ENCODE measurements at places on chromosomes 16 and 17.

- no peak for DNase-seq
These were observed 29.8 kb upstream of the USP43 start for GRCh38 chr17:9615486-9615885.

DNA sequence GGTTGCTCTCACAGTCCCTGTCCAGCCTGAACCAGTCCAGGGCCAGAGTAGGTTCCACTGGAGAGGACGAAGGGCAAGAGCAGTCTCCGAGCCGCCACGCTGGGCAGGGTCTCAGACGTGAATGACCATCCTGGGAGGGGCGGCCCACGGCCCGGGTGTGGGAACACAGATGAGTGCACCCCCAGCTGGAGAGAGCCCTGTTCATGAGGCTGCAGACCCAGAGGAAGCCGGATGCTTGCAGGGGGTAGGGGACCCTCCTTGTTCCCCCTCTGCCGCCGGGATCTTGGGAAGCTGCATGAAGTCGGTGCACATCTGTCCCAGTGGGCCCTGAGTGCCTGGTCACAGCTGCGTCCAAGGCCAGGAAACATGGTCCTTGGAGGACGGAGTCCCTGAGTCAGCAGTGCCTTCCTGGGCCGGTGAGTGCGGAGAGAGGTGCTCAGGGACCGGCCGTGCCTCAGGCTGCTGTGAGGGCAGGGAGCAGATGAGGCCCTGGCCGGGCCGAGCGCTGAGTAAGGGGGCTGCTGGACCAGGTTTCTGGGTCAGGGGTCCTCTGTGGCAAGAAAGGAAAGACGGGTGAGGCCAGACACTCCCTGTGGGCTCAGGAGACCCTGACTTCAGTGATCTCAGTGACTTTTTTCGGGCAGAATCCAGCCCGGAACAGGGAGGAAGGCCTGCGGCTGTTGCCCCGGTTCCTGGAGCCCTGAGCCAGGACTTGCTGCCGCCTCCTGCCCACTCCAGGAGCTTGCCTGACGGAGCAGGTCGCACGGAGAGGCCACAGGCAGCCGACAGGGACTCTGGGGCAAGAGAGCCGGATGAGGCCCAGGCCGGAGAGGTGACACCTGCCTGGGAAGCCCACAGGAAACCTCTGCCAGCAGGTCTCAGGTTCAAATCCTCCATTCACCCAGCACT, 45.8 kb downstream of the ACTG1 start:
- DNase-seq = no peak

- no peak for DNase-seq
These were observed 26.7 kb downstream of the DNASE1 start for GRCh38 chr16:3681206-3681605.

DNA sequence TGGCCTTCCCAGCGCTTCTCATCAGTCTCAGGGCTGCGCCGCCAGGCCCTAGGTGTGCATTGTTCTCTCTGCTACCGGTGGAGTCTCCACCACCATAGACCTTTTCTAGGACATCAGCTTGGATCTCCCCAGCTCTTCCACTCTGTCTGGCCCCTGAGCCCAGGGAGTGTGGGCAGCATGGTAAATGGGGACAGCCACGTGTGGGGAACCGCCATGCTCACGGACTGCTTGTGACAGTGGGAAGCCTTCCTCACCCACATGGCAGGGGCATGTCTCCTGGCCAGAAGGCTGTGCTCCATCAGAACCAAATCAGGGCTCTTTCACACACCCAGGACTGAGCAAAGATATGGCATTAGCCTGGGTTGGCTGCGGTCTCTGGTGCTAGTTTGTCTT, 51.3 kb downstream of the TNFRSF13B start:
- DNase-seq = no peak

DNA sequence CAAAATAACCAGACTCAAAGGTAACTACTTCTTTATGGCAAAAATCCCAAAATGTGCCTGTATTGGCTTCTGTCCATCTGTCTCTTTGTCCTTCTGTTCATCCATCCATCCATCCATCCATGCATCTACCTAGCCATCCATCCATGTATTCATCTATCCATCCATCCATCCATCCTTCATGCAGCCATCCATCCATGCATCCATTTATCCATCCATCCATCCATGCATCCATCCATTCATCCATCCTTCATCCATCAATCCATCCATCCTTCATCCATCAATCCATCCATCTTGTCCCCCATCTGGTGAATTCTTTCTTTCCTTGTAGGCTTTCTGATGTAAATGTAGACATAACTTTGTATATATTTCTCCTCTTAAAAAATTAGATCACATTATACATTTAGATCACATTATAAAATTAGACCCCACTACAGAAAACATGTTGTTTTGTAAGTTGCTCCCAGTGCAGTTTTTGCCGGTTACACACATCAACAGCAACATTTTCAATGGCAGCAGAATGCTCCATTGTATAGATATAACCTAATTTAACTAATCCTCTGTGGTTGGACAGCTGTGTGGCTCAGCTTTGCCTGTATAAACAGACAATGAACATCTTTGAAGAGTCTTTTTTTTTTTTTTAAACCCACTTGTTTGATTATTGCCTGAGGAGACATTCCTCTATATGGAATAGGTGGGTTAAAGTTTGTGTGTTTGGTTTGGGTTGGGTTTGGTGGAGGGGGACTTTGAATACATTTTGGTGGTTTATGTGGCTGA, 72.0 kb downstream of the MSI2 start:
- no peak for DNase-seq

GRCh38 chr16:50530277-50531236, 17.6 kb upstream of the NKD1 start:
- no peak for DNase-seq

- no peak for DNase-seq
These were observed 482.8 kb downstream of the SOX9 start for GRCh38 chr17:72603420-72604242.

DNA sequence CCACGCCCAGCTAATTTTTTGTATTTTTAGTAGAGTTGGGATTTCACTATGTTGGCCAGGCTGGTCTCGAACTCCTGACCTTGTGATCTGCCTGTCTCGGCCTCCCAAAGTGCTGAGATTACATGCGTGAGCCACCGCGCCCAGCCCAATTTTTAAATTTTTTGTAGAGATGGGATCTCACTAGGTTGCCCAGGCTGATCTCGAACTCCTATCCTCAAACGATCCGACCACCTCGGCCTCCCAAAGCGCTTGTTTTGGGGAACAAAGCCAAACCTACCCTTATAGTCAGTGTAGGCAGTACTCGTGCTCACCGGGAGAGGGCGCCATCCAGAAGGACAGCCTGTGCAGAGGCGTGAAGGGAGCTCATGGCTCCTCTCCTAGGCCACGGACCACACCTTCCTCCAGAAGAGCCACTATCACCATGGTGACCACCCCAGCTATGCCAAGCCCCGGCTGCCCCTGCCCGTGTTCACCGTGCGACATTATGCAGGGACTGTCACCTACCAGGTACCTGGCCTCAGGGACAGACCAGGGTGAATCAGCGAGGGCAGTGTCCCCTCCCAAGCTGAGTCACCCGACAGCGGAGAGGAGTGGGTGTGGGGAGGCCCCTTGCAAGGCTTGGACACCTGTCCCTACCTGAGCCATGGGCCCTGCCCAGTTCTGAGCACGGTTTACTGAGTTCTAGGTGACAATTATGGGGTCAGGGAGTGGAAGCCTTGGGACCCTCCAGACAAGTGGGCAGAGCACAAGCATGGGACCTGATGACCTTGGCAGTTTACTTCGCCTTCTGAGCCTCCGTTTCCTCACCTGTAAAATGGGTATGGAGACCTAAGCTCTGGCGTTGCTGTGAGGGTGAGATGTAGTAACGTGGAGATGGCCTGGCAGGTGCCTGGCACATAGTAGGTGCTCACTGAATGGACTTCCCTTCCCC, 13.7 kb downstream of the MYO15B start:
- peak; percentile 85 for DNase-seq

- no peak for DNase-seq
These were observed 76.3 kb upstream of the HNF1B start for GRCh38 chr17:37820995-37821713.

DNA sequence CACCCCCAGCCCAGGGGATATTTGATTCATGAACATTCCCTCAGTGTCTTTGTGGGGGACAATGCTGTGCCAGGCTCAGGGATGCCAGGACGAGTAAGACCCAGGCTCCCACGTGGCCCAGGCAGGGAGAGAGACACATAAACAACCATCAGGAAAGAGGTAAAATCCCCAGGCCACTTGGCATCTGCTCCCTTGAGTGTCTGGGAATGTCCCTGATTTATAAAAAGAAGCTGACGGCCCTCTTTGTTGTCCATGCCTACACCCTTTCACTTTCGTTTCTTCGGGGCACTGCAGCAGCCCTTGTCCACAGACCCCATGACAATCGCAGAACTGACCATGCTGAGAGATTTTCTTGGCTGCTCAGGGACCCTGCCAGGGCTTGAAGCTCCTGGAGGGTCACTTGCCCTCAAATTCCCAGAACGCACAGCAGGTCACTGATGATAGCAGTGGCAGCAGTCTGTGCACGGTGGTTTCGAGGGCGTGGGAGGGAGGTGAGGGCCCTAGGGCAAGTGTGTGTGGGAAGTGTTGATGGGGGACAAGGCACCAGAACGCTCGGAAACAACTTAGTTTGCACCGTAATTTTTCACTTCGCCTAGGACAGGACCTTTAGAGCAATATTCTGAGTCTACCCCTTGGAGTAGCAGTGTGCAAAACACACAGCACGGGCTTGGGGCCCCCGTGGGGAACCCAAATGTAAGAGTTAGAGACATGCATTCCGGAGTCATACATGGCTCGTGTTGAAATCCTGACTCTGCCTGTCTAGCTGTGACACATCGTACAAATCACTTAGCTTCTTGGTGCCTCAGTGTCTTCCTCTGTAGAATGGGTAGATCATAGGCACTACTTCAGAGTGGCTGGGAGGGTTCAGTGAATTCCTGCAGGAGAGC, 4.7 kb downstream of the NOD2 start:
- DNase-seq = peak; percentile 79

- DNase-seq = no peak
These were observed 11.5 kb downstream of the MPRIP start for GRCh38 chr17:17053446-17054379.

- DNase-seq = no peak
These were observed 1.5 kb upstream of the WFIKKN1 start for GRCh38 chr16:629185-629832.

GRCh38 chr16:10817963-10818941, at the start of gene TVP23A:
TVP23A (minus strand) TSS chr16:10818794; CDS start chr16:10818493, 301 bp downstream.
- no peak for DNase-seq

DNA sequence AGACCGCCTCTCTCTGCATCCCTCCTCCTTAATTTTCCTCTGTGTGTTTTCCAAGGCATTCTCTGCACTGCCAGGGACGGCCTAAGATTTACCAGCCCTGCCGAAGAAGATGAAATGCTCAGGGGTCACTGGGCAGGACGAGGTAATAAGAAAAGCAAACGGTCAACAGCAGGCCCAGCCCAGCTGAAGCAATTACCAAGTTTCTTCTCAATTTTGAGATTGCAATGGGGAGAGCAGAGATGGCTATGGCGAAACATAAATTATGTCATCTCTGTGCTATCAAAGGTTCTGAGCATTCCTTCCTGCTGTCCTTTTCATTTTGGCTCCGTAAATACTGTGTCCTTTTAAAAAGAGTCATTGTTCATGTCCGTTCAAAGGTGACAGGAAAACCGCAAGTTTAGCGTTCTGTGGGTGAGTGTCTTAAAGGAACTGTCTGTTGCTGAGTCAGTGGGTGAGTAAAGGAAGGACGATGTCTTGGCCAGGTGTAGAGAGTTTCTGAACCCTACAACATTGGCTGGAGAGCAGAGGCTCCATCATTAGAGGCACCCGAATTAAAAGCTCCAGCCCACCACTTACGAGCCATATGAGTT, 753.9 kb upstream of the EEF2KMT start:
- DNase-seq = no peak

DNA sequence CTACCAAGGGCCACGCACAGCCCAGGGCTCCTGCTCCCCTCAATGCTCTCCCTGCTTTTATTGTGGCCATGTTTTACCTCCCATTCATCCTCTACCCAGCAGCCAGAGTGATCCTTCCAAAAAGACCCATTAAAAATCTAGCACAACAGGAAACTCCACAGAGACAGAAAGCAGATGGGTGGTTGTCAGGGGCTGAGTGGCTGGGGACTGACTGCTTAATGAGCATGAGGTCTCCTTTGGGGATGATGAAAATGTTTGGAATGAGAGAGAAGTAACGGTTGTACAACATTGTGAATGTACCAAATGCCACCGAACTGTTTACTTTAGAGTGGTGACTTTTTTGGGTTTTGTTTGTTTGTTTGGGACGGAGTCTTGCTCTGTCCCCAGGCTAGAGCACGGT, 107.4 kb downstream of the GAS7 start:
- DNase-seq = no peak

DNA sequence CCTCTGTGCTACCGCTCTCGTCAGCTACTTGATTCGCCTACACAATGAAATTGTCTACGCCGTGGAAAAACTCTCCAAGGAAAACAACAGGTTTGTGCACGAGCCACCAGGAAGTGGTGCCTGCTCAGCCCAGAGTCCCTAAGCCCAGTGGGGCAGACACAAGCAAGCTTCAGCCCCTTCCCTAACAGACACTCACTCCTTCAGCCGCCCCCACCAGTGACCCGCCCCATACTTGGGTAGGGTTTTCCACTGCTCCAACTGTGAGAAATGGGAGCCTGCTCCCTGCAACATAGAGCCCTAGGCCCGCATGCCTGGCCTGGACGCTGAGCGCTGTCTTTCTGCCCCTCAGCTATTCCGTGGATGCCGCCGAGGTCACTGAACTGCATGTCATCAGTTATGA, 28.6 kb upstream of the ENDOV start:
- no peak for DNase-seq

GRCh38 chr17:50687200-50688066, 20.3 kb downstream of the ANKRD40 start:
- DNase-seq = no peak

- no peak for DNase-seq
These were observed 1.2 kb upstream of the TMEM204 start for GRCh38 chr16:1532081-1532760.

GRCh38 chr16:12217341-12217740, 240.8 kb downstream of the SNX29 start:
- no peak for DNase-seq

DNA sequence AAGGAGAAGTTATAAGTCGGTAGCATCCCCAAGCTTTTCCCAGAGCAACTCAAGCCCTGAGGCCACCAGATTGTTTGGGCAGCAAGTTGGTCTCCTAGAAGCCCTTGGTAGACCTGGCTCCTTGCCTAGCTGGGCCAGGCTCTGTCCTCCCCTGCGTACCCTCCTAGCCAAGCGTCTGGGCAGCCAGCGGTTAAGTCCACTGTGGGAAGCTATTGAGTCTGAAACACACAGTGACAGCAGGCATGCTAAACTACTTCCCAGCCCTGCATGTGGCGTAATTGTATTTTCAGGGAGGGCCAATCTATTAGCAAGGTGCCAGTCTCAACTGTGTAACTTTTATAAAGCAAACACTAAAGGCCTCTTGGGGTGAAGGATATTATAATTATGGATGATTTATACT, 419.1 kb upstream of the RBFOX1 start:
- no peak for DNase-seq

GRCh38 chr16:53282975-53283946, 151.0 kb upstream of the RBL2 start:
- no peak for DNase-seq

- DNase-seq = no peak
These were observed 40.6 kb upstream of the CDH1 start for GRCh38 chr16:68696514-68696913.

DNA sequence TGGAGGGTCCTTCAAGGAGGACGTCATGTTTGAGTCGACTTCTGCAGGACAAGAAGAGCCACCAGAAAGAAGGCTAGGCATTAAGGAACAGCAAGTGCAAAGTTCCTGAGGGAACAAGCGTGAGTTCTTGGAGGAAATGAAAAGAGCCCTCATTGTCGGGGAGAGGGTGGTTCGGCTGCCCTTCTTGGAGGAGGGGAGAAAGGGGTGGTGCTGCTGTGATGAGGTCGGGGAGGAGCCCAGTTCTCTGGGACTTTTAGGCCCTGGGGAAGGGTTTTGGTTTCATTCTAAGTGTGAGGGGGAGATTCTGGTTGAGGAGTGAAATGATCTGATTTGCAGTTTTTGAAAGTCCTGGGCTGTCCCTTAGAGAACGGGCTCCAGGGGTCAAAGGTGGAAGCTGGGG, 4.1 kb downstream of the BICDL2 start:
- DNase-seq = no peak

Measured in stimulated activated CD8-positive, alpha-beta memory T cell treated with anti-CD3 and anti-CD28 coated beads, Interleukin-4, amount 100 ng/mL, for 48 hours (primary cell).